Smooth muscle cell of the pulmonary artery (primary cell): ENCODE measurements at places on chromosomes 5 and 9. TPM values are rescaled to one million over a fixed set of nuclear protein-coding genes. Genes with fewer than 3 reads are reported as not detected.

CHD1 gene
- total RNA-seq: 36.7 and 46.7 TPM in 2 replicates

SLC22A4 gene
- total RNA-seq: 0.78 and 6.7 TPM in 2 replicates

PCDHGB7 gene
- 13.8 and 14.7 TPM in 2 replicates for total RNA-seq

BAAT gene
- 0.07 TPM in 1 of 2 replicates, not detected in the other for total RNA-seq
